ENCODE measurements at places on chromosomes 1 and 21.

DNA sequence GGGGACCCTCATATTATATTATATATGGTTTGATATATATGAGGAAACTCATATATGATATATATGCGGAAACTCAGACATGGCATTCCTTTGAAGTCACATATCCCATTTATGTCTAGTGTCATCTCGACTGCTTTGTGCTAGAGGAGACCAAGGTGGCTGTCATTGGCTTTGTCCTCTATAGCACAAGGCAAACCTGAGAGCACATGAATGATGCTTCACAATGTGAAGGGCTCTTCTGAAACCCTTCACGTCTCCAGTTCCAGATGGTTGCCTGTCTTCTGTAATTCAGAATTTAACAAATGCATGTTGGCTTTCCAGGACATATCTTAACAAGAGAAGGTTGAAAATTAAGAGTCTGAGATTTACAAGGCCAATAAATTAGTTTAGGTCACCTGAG, 303.6 kb downstream of the BARHL2 start:
- DNase-seq, result no peak

DNA sequence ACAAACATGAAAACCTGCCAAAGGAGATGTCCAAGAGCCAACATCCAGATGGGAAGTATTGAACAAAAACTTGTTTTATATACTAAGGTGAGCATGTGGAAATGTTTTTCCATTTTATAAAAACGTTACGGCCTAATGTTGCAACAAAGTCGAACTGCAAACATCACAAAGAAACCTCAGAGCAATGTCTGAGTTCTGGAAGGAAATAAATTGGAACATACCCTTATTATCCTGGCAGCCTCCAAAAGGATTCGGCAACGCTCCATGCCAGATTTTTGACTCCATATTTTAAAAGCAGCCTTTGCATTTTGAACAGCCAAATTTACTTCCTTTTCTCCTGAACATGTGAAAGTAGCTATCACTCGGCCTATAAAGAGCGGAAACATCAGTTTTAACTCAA, 3.3 kb downstream of the ALDH9A1 start:
- DNase-seq, result no peak

- no peak for DNase-seq
Observed at GRCh38 chr1:183328371-183328770, 89.8 kb downstream of the NMNAT2 start.

- no peak for DNase-seq
Observed at GRCh38 chr1:22104865-22105437, 37.9 kb downstream of the WNT4 start.

Data from activated CD4-positive, CD25-positive, alpha-beta regulatory T cell treated with anti-CD3 and anti-CD28 coated beads, Interleukin-2, amount 50 U/mL, for 72 hours (primary cell).